Psoas muscle (tissue), 8 donors: ENCODE measurements at places on chromosomes 2 and 18.

DNA sequence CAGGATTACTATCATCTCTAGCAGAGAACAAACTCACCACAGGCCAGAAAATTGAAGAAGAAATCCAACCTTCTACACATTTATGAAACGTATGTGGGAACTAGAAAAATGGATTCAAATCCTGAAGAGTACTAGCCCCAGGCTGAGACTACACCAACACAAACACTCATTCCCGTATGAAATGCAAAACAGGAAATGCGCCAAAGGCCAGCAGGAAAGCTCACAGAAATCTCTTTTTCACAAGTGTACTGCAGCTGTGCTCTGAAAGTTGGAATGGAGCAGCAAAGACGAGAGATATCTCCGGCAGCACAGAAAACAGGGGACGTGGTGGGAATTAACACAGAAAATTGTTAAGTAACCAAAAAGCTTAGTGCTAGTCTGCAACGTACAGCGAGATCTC lies 913.5 kb downstream of the TDRD15 start:
- DNase-seq, result no peak

DNA sequence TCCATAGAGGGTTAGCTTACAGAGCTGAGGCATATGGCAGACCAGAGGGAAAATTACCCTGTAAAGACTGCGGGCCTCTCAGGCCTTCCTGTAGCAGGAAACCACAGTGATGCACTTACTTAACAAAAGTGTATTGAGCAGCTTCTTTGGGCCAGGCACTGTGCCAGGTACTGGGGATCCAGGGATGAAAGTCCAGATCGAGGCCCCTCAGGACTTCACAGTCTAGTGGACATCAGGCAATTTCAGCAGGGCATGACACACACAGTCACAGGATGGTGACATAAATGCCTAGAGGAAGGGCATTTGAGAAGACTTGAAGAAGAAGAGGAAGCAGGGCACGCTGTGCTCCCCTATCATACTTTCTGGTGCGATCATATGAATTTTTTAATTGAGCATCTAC lies 71.7 kb downstream of the MARCO start:
- no peak for DNase-seq

- peak; percentile 75 for DNase-seq
Measured at GRCh38 chr2:160205505-160205904, 5.4 kb upstream of the ITGB6 start.

DNA sequence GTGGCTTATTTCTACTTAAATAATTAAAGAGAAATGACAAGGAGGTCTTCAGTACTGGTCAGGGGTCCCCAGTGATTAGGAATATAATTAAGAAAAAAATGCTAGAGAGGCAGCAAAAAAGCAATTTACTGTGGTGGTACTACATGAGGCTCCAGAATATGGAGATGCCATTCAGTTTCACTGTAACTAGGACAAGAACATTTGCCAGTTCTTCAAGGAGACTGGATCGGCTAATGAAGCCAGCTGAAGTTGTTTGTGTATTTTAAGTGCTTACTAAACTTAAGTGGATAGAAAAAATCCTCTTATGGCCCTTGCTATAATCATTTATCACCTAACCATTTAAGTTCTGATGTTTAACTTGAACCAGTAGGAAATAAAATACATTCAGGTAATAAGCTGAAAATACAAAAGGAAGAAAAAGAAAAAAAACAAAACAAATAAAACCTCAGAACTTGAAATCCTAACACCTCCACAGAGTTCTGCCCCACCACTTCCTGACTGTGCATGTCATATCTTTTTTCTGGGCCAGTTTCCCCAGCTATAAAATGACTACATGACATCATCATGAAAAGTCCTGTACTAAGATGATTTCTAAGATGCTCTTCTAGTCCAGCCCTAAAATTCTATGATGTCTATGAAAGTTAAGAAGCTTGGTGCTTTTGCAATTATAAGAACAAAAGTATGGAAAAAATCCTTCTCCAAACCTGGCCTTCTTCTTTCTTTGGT lies 98.0 kb downstream of the TRABD2A start:
- no peak for DNase-seq

DNA sequence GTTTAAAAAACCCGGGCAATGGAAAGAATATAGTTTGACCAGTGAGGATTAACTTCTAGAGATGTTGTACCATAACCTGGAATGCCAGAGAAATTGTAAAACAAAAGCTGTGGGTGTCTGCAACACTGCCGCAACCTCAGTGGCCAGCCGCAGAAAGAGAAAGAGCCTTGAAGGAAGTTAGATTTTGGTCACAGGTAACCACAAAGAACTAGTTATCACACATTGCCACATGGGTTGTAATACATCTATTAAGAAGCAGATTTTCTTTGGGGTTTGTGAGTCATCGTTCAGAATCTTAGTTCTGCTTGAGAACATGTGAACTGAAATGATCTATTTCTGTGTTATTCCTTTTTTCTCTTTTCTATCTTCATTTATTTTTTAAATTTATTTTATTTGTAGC lies 222.9 kb upstream of the AGAP1 start:
- DNase-seq, result no peak
